ENCODE measurements at places on chromosomes 7 and 10.

- H3K27me3 ChIP-seq, result no peaks in the 10 kb centered on the region
- DNase-seq, result no peak
- no peaks in the 10 kb centered on the region for H3K4me1 ChIP-seq
- no peak overlapping the region for H3K4me3 ChIP-seq
- H3K36me3 ChIP-seq, result peaks cover 9% of the 10 kb centered on the region
Observed at GRCh38 chr10:121889212-121889611, 38.6 kb downstream of the ATE1 start.

DNA sequence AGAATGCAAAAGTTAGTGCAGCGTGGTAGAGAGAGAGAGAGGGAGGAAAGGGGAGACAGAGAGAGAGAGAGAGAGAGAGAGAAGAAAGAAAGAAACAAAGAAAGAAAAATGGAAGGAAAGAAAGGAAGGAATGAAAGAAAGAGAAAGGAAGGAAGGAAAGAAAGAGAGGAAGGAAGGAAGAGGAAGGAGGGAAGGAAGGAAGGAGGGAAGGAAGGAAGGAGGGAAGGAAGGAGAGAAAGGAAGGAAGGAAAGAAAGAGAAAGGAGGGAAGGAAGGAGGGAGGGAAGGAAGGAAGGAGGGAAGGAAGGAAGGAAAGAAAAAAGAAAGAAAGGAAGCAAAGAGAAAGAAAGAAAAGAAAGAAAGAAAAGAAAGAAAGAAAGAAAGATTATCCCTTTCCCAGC lies 209.8 kb upstream of the MYO3A start:
- H3K27ac ChIP-seq, result no peak overlapping the region
- DNase-seq, result no peak
- H3K27me3 ChIP-seq, result peaks cover 23% of the 10 kb centered on the region
- no peak overlapping the region for H3K4me3 ChIP-seq

DNA sequence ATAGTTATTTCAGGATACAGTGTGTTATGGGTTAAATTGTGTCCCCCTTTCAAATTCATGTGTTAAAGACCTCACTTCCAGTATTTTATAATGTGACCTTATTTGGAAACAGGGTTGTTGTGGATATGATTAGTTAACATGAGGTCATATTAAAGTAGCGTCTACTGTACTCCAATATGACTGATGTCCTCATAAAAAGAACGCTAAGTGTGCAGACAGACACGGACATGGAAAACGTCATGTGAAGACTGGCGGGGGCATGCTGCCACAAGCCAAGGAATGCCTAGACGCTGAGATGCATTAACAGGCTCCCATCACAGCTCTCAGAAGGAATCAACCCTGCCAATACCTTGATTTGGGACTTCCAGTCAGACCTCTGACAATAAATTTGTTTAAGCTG lies 1.5 kb upstream of the WDR37 start:
- H3K36me3 ChIP-seq, result peaks cover 26% of the 10 kb centered on the region
- H3K27me3 ChIP-seq, result no peaks in the 10 kb centered on the region
- peak overlapping the region; percentile 57 for H3K4me3 ChIP-seq
- peaks cover 50% of the 10 kb centered on the region for H3K4me1 ChIP-seq
- no peak overlapping the region for H3K27ac ChIP-seq

DNA sequence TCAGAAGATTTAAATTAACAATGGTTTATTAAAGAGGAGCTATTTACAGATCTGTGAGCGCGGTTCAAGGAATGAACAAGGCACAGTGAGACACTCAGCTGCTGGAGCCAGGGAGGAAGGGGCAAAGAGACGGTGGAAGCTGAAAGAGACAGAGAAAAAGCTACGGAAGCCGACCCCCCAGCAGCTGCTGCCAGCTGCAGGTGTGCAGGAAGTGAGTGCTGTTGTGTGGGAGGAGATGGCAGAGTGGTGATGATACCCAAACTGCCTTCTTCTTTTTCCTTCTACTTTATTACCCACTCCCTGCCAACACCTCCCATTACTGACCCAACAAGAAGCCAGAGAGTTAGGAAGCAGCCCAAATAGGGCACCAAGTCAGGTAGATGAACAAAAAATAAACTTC lies 41.9 kb upstream of the MBL2 start:
- no peak for DNase-seq
- no peak overlapping the region for H3K27ac ChIP-seq
- no peaks in the 10 kb centered on the region for H3K27me3 ChIP-seq
- no peaks in the 10 kb centered on the region for H3K36me3 ChIP-seq
- no peak overlapping the region for H3K4me3 ChIP-seq

- DNase-seq, result peak; percentile 63
- H3K27ac ChIP-seq, result peak overlapping the region; percentile 80
- H3K4me3 ChIP-seq, result peak overlapping the region; percentile 32
- H3K4me1 ChIP-seq, result peaks cover 47% of the 10 kb centered on the region
- H3K27me3 ChIP-seq, result no peaks in the 10 kb centered on the region
- no peaks in the 10 kb centered on the region for H3K36me3 ChIP-seq
Observed at GRCh38 chr10:124539935-124540641, 78.5 kb downstream of the LHPP start.

DNA sequence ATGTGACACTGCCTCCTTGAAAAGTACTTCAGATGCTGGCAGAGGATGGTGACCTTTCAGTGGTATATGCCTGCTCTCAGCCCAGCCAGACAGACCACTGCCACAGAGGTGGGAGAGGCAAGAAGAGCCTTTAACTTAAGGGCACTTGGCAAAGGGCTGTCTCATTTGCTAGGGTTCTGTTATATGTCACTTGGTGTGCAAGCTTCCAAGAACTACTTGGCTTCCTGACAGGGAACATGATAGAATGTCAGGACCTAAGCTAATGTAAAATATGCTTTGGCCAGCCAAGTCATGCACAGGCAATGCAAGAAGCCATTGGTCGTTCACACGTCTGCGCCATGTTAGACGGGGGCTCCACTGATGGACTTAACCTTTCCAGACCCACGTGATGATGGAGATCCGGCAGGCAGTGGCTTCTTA lies 54.7 kb downstream of the RBM20 start:
- no peaks in the 10 kb centered on the region for H3K4me1 ChIP-seq
- no peak overlapping the region for H3K27ac ChIP-seq
- no peaks in the 10 kb centered on the region for H3K36me3 ChIP-seq
- DNase-seq, result no peak

DNA sequence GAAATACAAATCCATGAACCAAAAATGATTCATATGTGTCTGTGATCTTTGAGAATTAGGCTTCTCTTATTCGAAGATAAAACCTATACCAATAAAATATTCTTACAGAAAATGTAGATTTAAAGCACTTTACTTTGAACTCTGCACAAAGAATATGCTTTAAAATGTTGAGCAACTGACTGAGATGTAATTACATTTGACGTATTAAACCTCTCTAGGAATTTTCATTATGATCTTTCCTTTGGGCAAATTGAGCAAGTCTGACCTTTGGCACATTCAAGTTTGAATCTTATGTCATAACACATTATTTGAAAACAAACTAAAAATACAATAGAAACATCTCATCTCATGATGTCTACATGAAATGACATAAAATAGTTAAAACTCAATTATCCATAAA lies 69.2 kb upstream of the AHR start:
- H3K4me3 ChIP-seq, result no peak overlapping the region
- H3K27ac ChIP-seq, result no peak overlapping the region
- no peak for DNase-seq
- no peaks in the 10 kb centered on the region for H3K36me3 ChIP-seq
- peaks cover 7% of the 10 kb centered on the region for H3K4me1 ChIP-seq

All from stimulated activated naive B cell treated with anti-CD40 and anti-IgM and Interleukin-4, amounts not matched to agents 10 μg/mL and 1 μg/mL and 100 μg/mL, for 72 hours (primary cell).